ENCODE measurements at places on chromosomes 16 and 17.

GRCh38 chr17:37069087-37069486 lies 120.3 kb downstream of the AATF start:
- no peak for DNase-seq

DNA sequence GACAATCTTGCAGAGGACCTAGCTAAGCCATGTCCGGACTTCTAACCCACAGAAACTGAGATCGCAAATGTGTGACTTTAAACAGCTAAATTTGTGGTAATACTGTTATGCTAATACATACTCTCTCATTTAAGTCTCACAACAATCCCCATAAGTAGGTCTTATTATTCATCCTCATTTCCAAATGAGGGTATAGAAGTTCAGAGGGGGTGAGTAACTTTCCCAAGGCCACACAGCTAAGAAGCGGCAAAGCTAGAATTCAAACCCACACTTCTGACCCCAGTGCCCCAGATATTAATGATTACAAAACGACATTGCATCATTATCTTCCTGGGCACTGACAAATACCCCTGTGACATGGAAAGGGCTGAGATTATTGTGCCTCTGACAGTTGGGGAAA lies 81.4 kb downstream of the CNGB1 start:
- DNase-seq, result no peak

DNA sequence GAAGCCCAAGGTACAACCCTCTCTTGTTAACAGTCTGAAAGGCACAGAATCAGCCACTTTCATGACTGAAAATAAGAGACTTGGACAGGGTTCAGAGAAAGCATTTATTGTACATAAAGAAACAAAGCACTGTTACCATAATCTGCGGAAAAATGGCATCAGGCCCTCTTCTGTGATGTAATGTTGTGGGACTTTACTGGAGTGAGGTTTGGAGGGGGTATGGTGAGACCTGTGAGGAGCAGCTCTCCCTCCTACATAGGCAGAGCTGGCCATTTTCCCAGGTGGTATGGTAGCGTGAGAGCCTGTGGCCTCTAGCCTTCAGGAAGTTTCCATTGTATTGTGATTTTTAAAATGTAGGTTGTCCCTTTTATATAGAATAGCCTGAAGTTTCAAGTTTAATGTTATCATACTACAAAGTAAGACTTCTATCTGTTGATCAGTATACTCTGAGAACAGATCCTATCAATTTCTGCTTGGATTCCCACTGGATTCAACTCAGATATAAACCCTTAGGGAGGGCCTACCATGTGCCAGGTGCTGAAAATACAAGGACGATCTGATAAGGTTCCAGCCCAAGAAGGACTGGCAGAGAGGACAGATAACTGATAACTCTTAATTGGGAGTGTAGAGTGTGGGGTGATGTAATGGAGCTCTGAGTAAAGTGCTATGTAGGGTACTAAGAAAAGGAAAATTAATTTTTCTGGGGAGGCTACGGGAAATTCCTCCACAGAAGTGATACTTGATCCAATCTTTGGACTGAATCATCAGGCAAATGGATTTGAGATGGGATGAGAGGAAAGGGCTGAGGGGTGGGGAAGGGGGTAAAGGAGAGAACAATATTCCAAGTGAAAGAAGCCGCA lies 4.1 kb upstream of the YPEL2 start:
- DNase-seq, result no peak

DNA sequence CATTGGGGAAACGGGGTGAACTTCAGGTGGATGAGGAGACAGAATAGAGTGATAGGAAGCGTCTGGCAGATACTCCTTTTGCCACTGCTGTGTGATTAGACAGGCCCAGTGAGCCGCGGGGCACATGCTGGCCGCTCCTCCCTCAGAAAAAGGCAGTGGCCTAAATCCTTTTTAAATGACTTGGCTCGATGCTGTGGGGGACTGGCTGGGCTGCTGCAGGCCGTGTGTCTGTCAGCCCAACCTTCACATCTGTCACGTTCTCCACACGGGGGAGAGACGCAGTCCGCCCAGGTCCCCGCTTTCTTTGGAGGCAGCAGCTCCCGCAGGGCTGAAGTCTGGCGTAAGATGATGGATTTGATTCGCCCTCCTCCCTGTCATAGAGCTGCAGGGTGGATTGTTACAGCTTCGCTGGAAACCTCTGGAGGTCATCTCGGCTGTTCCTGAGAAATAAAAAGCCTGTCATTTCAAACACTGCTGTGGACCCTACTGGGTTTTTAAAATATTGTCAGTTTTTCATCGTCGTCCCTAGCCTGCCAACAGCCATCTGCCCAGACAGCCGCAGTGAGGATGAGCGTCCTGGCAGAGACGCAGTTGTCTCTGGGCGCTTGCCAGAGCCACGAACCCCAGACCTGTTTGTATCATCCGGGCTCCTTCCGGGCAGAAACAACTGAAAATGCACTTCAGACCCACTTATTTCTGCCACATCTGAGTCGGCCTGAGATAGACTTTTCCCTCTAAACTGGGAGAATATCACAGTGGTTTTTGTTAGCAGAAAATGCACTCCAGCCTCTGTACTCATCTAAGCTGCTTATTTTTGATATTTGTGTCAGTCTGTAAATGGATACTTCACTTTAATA lies 7.0 kb upstream of the TMEM235 start:
- DNase-seq, result peak; percentile 70
